ENCODE measurements at places on chromosomes 2 and 18.
A peak's percentile ranks its signal among the peaks of the same experiment; 100 is the strongest.

GRCh38 chr2:14831458-14831857 is 198.9 kb downstream of the LRATD1 start:
- DNase-seq, result no peak

GRCh38 chr18:5173236-5173635 is 23.8 kb downstream of the AKAIN1 start:
- DNase-seq, result no peak

DNA sequence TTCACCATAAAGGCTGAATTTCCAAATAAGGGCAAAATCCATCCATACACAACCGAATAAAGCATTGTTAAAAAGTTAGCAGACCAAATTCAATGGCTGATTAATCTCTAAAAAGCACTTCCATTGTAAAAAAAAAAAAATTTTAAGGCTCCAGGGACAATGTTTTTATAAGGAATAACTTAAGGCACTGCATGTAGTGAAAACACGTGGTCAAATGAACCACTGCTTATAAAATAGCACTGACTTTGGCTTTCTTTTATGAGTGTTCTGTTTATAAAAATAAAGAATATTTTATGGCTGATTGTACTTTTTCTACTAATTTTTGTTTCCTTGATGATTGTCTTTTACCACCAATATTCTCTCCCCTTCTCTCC is 409.3 kb upstream of the KCNH7 start:
- no peak for DNase-seq

- no peak for DNase-seq
These were observed 40.0 kb upstream of the CYBRD1 start for GRCh38 chr2:171482308-171482707.

GRCh38 chr2:196914867-196915460 is 11.5 kb downstream of the PGAP1 start:
- DNase-seq, result no peak

- DNase-seq, result no peak
These were observed 230.4 kb downstream of the SP3 start for GRCh38 chr2:173734797-173735196.

GRCh38 chr2:60530660-60531281 is 22.7 kb downstream of the BCL11A start:
- DNase-seq, result peak; percentile 84

- peak; percentile 87 for DNase-seq
These were observed 70.1 kb upstream of the BZW1 start for GRCh38 chr2:200741468-200742202.

DNA sequence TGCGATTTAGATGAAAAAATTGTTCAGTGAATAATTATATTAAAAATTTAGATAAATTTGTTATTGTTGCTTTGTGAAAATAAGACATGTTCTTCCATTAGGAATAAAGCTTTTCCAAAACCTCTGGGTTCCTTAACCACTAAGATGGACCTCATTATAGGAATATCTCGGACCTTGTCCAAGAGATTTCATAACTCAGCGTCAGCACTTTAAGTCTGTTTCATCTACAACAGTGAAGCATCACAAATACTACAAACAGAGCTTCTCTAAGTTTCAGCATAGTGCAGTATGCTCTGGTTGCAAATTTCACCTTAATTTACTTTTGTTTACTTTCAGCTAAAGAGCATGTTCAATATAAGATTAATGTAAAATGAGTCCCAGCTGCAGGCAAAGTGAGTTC is 150.3 kb downstream of the UBE2E3 start:
- no peak for DNase-seq

DNA sequence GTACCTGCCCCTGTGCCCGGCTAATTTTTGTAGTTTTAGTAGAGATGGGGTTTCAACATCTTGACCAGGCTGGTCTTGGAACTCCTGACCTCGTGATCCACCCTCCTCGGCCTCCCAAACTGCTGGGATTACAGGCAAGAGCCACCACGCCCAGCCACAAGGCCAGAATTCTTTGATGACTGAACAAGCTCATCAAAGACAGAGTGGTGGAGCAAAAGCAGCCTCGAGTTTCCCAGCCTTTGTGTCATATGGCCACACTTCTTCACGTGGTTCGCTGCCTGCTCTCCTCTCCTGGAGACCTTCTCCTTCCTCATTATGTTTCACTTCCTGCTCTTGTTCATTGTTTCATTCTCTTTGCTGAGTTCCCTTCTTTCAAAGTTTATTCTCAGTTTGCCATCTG is 9.9 kb upstream of the NPC1 start:
- no peak for DNase-seq

DNA sequence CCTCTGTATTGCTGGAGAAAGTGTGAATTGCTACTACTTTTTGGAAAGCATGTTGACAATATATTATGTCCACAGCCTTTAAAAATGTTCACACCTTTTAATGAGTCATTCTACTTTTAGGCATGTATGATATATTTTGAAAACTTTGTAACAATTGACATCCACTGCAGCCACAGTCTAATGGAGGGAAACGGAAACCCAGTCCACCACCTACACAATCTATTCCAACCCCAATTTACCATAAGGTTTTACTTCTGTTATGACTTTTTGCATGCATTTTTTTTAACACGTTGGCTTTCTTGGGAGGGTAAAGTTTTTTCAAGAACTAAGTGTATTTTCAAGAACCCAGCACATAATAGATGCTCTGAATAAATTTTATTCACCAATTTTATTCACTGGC is 38.5 kb upstream of the ATP8B1 start:
- no peak for DNase-seq

- no peak for DNase-seq
These were observed 297.0 kb upstream of the COL3A1 start for GRCh38 chr2:188677142-188677541.

- no peak for DNase-seq
These were observed 12.4 kb downstream of the MFF start for GRCh38 chr2:227337442-227337841.

- DNase-seq, result no peak
These were observed 117.3 kb downstream of the CTIF start for GRCh38 chr18:48656176-48656575.

- no peak for DNase-seq
These were observed 2.3 kb downstream of the OBSL1 start for GRCh38 chr2:219569041-219569440.

GRCh38 chr18:48541026-48541746 is 2.4 kb downstream of the CTIF start:
- DNase-seq, result no peak

- DNase-seq, result no peak
These were observed 97.2 kb upstream of the TSPYL6 start for GRCh38 chr2:54353216-54353615.

DNA sequence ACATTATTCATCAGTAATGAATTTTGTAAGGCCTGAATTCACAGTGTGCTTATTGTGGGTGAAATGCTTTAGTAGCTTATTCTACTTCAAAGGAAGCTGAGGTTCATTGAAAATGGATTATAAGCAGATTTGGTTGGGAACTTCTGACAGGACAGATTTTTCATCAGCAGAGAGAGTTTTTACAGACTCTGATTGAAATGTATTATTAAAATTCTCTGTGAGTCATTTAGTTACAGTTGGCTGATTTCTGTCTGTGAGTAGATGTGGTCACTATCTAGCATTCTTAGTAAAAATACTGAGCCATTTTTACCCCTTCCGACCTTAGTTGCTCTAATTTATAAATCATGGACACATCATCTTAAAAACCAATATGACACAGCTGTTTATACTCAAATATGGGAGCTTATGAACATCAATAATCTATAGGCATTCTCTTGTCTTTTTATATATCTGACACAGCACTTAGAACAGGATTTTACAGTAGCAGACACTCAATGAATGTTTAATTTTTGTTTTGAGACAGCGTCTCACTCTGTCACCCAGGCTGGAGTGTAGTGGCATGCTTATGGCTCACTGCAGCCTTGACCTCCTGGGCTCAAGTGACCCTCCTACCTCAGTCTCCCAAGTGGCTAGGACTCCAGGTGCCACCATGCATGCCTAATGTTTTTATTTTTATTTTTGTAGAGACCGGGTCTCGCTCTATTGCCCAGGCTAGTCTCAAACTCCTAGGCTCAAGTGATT is 239.6 kb downstream of the BABAM2 start:
- DNase-seq, result no peak

- no peak for DNase-seq
These were observed 369.3 kb upstream of the KLHL29 start for GRCh38 chr2:23015651-23016200.

DNA sequence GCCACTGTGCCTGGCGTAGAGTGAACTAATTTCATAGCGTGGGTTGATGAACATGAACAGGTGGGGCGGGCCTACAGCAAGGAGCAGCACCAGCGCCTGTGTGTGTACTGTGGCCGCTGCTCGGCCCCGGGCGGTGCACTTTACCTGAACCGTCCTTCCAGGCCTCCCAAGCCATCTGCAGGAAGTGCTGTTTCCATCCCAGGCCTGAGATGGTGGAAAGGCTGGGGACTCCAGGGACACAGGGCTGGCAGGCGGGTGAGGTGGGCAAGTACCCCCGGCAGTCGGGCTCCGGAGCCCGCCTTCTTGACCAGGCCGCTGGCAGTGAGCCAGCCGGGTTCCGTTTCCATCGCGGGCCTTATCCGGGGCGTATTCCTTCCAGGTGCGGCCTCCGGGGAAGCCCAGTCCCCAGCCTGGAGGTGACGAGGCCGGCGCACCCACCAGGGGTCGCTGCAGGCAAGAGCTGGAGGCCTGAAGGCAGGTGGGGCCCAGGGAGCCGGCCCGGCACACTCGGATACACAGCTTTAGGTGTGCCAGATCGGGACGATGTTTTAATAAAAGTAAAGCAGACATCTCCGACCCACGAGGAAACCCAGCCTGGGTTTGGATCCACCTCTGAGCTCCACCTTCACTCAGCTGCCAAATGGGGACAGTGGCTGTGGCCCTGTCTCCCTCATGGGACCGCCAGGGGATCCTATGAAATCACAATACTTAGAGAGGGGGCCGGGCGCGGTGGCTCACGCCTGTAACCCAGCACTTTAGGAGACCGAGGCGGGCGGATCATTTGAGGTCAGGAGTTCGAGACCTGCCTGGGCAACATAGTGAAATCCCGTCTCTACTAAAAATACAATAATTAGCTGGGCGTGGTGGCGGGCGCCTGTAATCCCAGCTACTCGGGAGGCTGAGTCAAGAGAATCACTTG is 22.7 kb upstream of the PDIA6 start:
- peak; percentile 53 for DNase-seq

- DNase-seq, result no peak
These were observed 777 bp downstream of the GALNT3 start for GRCh38 chr2:165793161-165793778.

- DNase-seq, result no peak
These were observed 122.8 kb upstream of the FHL2 start for GRCh38 chr2:105521616-105522015.

DNA sequence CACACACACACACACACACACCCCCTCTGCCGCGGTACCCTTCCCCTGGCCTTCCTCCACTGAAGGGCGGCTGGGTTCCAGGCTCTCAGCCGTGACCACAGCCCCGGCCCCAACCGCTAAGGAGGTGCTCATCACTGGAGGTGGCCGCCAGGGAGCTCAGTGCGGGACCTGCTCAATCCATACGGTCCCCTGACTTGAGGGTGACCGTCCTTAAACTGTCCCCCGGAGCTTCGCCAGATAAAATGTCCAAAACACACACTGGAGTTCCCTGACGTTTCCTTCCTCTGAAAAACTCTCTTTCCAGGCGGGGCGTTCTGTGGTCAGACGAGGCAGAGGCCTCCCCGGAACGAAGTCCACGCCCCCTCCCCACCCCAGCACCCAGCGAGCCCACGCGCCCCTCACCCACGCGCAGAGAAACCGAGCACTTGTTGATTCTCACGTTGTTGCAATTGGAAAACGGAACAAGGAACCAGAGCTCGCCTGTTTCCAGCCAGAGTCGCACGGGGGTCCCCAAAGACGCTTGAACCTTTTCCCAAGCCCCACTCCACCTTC is 1.4 kb downstream of the MBP start:
- no peak for DNase-seq

- no peak for DNase-seq
These were observed 82.7 kb upstream of the ARHGAP28 start for GRCh38 chr18:6646801-6647200.
